ENCODE measurements at places on chromosomes 7 and 10.
A peak's percentile ranks its signal among the peaks of the same experiment; 100 is the strongest.

DNA sequence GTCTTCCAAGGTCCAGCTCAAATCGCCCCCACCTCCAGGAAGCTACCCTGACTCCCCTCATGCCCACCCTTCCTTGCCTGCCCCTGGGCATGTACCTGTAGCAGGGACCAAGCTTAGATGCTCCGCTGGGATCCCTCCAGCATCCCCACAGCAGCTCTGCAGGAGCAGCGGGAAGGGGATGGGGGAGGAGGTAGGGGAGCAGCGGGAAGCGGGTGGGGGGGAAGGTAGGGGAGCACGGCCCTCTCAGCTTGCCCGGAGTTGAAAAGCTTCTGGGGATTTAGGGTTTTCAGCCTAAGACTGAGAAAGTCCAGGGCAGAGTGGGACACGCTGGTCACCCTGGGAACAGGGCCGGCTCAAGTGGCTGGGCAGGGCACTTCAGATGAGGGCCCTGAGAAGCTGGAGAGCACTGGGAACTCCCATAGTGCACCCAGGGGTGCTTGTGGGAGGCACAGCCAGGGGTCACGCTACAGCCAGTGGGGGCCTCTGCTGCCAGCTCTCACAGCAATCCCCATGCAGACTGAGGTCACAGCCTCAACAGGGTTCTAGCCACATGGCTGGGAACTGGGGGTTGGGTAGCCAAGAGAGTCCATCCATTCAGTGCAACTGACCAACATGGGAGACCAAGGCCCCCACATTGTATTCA is 13.4 kb downstream of the WDR86 start:
- DNase-seq: no peak

- DNase-seq: no peak
These were observed 54.2 kb downstream of the MET start for GRCh38 chr7:116726149-116726548.

- peak; percentile 19 for DNase-seq
These were observed 115.5 kb upstream of the GNAI1 start for GRCh38 chr7:80018941-80019808.

GRCh38 chr7:29853789-29854188 is 47.5 kb downstream of the WIPF3 start:
- no peak for DNase-seq

DNA sequence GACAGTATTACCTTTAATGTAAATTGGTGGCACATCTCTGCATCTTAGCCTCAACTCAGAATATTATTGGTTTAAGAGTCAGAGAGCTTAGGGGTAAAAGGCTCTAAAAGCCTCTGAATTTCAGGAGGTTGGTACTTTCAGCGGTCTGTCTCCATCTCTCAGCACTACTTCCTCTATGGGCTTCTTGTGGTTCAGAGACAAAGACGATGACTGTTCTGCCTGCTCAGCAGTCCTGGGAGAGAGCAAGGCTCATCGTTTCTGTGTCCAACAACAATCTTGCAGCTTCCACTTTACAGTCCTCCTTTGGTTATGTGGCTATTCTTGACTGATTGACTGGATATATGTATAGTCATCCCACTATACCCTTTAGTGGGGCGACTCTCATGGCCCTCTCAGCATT is 394.7 kb downstream of the AUTS2 start:
- no peak for DNase-seq

DNA sequence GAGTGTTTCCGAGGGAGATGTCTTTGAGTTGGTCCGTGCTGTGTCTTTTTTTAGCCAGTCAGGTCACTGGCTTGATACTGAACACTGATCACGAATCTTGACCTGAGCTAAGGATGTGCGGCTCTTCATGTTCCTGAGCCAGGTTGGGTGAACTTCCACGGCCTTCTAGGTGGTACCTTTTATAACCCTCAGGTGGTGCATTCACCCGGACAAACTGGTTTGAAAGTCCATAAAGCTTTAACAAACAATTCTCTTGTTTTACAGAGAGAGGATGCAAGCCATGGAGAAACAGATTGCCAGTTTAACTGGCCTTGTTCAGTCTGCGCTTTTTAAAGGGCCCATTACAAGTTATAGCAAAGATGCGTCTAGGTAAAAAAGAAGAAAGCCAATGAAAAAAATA is 229.5 kb downstream of the ARHGAP21 start:
- DNase-seq: peak; percentile 69

- no peak for DNase-seq
These were observed 85.3 kb upstream of the YAE1 start for GRCh38 chr7:39480901-39481300.

Measured in small intestine (tissue), 16 donors.